Stimulated activated CD8-positive, alpha-beta memory T cell treated with anti-CD3 and anti-CD28 coated beads, Interleukin-12 subunit alpha, Interleukin-12 subunit beta, amount 100 ng/mL, for 4 hours (primary cell): ENCODE measurements at places on chromosomes 3 and 15.

GRCh38 chr3:158456114-158456513 lies 114.9 kb upstream of the MLF1 start:
- no peak for DNase-seq

- no peak for DNase-seq
These were observed 104.4 kb downstream of the RBMS3 start for GRCh38 chr3:29385046-29385830.

- DNase-seq = no peak
These were observed 3.5 kb downstream of the XRN1 start for GRCh38 chr3:142444343-142444742.

DNA sequence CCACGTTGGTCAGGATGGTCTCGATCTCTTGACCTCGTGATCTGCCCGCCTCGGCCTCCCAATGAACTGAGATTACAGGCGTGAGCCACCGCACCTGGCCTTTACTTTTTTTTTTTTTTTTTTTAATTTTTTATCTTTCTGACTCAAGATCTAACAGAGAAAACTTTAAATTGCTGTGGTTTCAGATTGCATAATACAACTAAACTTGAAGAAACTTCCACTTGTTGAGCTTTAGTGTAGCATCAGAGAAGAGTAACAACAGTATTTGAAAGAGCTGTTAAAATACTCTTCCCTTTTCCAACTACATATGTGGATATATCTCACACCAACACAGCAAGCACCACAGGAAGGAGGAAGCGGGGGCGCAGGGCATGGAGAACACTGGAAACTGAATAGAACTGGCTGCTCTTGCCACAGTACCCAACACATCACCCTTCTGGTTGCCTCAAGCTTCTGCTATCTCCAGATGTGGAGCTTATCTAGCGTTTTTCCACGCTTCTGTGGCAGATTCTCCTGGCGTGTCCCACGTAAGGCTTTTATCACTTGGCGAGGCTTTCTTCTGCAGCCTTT lies 45.4 kb downstream of the MAP6D1 start:
- DNase-seq = no peak

DNA sequence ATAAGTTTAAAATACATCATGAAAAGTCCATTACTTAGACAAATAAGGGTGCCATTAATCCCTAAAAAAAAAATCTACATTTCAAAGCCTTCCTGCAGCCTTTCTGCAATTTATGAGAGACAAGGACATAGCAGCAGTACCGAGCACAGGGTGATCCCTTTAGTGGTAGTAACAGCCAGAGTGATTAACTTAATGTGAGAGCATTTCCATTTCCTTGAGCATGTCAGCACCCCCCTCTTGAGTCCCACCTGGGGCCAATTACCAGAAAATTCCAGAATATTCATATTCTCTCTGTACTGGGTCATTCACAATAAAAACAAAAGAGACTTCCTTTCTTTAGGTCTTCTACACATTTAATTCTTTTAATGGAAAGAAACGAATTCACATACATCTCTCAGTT lies 546.9 kb upstream of the CCDC54 start:
- no peak for DNase-seq

DNA sequence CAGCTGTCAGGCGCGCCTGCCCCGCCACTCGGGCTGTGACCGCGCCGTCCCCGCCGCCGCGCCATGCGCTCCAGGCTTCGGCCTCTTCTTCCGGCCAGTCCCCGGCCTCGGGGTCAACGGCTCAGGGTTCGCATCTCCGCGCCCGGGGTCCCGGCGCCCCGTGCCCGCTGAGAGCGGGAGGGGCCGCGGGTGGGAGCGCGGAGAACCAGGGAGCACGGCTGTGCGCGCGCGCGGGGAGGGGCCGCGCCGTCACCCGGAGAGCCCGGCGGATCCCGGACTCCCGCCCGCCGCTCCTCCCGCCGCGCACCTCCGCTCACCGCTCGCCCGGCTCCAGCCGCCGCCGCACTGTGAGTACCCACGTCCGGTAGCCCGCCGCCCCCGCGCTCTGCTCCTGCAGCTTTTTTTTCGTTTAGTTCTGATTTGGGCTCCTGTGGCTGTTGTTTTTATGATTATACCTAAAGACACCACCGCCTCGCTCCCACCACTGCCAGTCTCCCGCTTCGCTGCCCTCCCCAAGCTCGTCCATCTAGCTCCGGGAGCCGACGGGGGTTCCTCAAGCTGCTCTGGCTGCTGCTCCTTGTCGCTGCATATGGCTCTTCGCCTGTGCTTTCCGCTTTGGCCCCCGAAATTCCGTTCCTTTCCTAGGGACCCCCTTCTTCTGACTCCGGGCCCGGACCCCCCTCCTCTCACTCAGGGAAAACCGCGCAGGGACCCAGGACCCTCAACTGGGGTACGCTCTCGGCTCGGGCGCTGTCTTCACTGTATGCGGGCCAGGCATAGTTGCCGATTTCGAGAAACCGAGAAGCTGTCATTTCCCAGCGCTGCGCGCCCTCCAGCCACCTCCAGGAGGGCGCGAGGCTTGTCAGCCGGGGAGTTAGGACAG lies 1.8 kb upstream of the SKOR1 start:
- DNase-seq = no peak
